ENCODE measurements at places on chromosomes 5 and 9. TPM values are rescaled to one million over a fixed set of nuclear protein-coding genes. Genes with fewer than 3 reads are reported as not detected.

The ITGA2 gene
- 24.7 TPM for polyA plus RNA-seq

The ACSL6 gene
- polyA plus RNA-seq, result 1.6 TPM

The CDH9 gene
- 19.9 TPM for polyA plus RNA-seq

The DRD1 gene
- polyA plus RNA-seq, result not detected

The ADAMTSL2 gene
- polyA plus RNA-seq, result 1.7 TPM

The PCDHB5 gene
- 8.7 TPM for polyA plus RNA-seq

The FBXL7 gene
- polyA plus RNA-seq, result 26.2 TPM

The PTPRD gene
- 230 TPM for polyA plus RNA-seq

The SUSD3 gene
- polyA plus RNA-seq, result 5.3 TPM

The GRM6 gene
- 0.57 TPM for polyA plus RNA-seq

The PTGES2 gene
- polyA plus RNA-seq, result 42.4 TPM

The ENTR1 gene
- 42.1 TPM for polyA plus RNA-seq

The AIF1L gene
- polyA plus RNA-seq, result 21.4 TPM

The RNF208 gene
- polyA plus RNA-seq, result 7.5 TPM

The IL5 gene
- polyA plus RNA-seq, result not detected

The BARHL1 gene
- polyA plus RNA-seq, result not detected

The ELOVL7 gene
- 0.76 TPM for polyA plus RNA-seq

The TXNDC8 gene
- not detected for polyA plus RNA-seq

The CCL21 gene
- 10.0 TPM for polyA plus RNA-seq

The PPP2R2B gene
- polyA plus RNA-seq, result 9.7 TPM
